NCI-H2171 (cell line): ENCODE measurements at places on chromosomes 11 and 22.

GRCh38 chr11:78208257-78209165 is 19.8 kb downstream of the USP35 start:
- no peak for DNase-seq

DNA sequence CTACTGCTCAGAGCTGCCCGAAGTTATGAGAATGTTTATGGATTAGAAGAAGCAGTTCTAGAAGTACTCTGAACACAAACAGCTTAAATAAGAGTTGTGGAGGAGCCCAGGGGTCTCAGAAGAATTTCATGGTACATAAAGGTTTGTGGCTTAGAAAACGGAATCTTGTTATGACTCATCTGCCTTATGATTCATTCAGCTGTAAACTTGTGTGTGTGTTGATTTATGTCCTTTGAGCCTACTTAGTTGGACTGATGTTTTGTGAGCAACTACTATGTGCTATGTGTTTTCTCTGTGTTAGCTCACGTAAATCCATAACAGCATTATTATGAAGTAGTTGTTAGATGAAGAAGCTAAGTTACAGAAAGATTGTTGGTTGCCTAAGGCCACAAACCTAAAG is 203.7 kb downstream of the PGR start:
- no peak for DNase-seq

GRCh38 chr22:38246046-38246658 is 26.7 kb downstream of the TMEM184B start:
- no peak for DNase-seq

GRCh38 chr11:128603003-128603696 is 15.8 kb upstream of the ETS1 start:
- no peak for DNase-seq

GRCh38 chr11:28417601-28418323 is 309.6 kb downstream of the METTL15 start:
- no peak for DNase-seq

DNA sequence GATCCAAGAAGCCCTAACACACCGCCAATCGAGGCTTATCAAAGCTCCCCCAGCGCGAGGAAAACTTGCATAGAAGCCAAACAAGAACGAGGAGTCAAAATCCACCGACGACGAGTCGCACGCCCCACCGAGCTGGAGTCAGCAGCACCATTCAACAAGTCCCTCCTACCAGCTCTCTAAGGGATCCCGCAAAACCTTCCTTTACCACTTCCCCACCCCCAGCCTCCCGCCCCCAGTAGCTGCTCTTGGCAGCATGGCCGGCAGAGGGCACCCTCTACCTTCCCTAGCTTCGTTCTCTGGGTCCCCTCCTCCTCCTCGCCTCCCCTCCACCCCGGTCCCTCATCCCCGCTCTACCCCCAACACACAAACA is 1.4 kb downstream of the BDNF start:
- DNase-seq = peak; percentile 34

- no peak for DNase-seq
These were observed 37.5 kb downstream of the TPST2 start for GRCh38 chr22:26552466-26552865.

DNA sequence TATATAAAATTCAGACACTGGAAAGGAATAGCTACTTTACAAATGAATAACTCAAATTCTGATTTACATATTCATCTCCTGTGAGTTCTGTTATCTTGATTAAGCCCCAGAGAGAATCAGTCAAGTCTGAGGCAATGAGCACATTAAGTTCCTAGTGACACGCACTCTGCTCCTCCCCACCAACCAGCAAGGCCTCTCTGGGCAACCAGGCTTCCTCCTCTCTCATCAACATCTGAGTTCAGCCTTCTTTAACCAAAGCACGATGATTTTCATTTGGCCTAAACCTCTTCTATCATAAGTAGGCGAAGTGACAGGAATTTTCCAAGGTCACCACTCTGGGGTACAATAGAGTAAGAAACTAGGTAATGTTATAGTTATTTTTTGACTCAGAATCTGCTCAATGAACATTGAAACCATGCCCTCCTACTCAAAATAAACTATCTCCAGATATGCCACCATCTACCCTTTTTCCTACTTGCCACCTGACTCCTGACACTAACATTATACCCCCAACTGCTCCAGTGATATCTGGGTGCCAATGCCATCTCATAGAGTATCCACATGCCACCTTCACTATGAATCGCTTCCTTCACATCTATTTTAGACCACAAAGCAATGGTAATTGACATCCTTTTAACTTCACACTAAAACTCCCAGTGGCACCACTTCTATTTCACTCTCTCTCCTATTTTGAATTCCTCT is 114.8 kb downstream of the FAM76B start:
- DNase-seq = no peak

- DNase-seq = no peak
These were observed 1.9 kb upstream of the BUD13 start for GRCh38 chr11:116774661-116775060.

- no peak for DNase-seq
These were observed 37.1 kb upstream of the CCDC89 start for GRCh38 chr11:85723088-85723487.

DNA sequence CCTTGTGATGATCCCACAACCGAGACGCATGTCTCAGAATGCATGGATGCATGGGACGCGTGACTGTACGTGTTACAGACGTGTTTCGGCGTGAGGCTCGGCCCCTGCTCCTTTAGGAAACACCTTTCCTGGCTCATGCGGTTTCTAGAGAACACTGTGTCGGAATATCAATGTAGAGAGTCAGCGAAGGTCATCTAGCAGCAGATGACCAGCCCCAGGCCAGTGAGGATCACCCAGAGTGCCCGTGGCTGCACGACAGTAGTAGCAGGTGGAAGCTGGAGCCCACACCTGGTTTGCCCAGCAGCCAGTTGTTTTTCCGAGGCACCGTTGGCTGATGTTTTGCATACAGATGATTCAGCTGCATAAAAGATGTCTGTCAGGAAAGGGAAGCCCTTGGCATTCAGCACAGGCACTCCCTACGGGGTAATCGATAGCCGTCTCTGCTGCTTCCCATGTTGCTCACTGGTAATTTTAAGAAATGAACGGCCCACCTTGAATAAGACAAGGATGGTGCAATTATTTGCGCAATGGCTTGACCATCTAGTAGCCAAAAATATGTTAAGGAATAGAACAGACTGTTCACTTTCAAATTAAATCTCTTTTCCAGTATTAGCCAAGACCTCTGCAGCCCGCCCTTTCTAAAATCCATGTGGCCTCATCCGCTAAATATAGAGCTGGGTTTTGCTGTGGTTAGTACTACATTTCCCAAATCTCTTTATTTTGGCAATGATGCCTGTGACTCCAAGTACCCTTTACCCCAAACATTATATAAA is 1.1 kb upstream of the CLTCL1 start:
- no peak for DNase-seq

- no peak for DNase-seq
These were observed 85.2 kb downstream of the VPREB1 start for GRCh38 chr22:22329792-22330191.

DNA sequence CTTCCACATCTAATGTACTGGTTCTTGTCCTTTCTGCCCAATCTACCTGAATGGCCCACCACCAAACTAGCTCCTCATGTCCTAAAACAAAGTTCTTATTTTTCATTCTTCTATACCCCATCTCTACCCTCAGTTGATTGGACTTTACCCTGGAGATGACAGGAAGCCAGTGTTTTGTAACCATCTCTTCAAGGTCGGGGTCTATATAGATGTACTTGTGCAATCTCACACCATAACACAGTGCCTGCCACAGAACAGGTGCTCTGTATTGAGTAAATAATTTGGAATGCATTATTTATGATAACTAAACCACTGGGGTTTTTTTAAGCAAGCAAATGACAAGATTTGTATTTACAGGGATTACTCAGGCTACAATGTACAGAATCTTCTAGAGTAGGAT is 76.7 kb upstream of the FAM181B start:
- no peak for DNase-seq

GRCh38 chr11:31355131-31355530 is 14.4 kb downstream of the DCDC1 start:
- peak; percentile 85 for DNase-seq
